ENCODE measurements at places on chromosomes 3 and 15. TPM values are rescaled to one million over a fixed set of nuclear protein-coding genes. Genes with fewer than 3 reads are reported as not detected.

DNA sequence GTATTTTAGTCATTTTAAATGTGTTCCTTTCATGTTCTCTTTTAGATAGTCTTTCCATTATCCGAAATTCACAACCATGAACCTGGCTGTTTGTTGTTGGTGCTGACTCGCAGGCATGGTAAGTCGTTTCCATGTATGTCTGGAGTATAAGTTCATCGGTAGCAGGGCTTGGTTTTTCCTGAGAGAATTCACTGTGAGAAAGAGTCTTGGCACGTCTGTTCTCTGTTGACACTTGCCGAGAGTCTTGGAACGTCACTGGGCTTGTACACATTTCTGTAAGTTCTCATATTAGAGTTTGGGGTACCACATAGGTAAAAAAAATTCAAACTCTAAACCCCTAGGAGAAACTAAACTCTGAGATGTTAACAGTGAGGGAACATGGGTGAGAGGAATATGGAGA lies 29.4 kb upstream of the EIF4A2 start:
- no peaks in the 10 kb centered on the region for H3K36me3 ChIP-seq
- no peak overlapping the region for H3K4me3 ChIP-seq
- H3K4me1 ChIP-seq: no peaks in the 10 kb centered on the region
- no peak for DNase-seq

DNA sequence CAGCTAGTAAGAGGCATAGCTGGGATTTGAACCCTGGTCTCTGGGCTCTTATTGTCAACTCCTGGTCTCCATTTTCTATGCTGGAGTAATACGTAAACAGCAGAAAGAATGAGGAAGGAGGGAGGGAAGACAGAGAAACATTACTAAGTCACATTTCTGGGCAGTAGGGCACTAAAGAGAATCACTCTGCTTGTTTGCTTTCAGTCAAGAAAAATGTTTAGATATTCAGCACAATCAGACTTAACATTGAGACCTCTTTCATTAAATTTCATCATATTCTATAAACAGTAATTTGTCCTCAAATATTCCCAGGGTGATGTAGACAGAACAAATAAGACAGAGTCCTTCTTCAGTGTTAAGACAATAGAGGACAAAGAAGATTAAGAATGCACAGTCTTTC lies 67.7 kb upstream of the BNC1 start:
- no peaks in the 10 kb centered on the region for H3K36me3 ChIP-seq
- no peak for DNase-seq
- no peaks in the 10 kb centered on the region for H3K4me1 ChIP-seq
- H3K27me3 ChIP-seq: peaks cover 6% of the 10 kb centered on the region

DNA sequence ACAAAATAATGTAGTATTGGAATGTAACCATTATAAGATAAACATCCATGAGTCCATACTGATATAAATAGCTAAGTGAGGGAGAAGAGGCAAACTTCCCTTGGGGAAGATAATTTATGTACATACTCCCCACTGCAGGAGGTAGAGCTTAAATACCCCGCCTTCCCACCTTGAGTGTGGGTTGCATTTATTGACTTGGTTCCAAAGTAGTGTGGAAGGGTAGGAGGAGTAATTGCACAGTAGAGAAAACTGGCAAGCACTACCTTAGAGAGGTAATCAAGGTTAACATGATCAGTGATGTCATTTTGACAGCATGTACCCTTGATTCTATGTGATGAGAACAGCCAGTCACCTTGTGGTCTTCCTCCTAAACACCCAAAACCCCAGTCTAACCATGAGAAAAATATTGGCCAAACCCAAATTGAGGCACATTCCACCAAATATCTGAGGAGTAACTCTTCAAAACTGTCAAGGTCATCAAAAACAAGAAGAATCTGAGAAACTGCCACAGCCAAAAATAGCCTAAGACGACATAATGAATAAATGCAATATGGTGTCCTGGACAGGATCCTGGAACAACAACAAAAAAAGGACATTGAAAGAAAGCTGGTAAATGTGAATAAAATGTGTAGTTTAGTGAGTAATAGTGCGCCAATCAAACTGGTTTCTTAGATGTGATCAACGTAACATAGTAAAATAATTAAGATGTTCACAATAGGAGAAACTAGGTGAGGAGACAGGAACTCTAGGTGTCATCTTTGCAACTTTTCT lies 774 bp upstream of the CNOT10 start:
- peaks cover 18% of the 10 kb centered on the region for H3K4me1 ChIP-seq
- H3K27ac ChIP-seq: peak overlapping the region; percentile 84
- DNase-seq: no peak
- H3K4me3 ChIP-seq: peak overlapping the region; percentile 66

DNA sequence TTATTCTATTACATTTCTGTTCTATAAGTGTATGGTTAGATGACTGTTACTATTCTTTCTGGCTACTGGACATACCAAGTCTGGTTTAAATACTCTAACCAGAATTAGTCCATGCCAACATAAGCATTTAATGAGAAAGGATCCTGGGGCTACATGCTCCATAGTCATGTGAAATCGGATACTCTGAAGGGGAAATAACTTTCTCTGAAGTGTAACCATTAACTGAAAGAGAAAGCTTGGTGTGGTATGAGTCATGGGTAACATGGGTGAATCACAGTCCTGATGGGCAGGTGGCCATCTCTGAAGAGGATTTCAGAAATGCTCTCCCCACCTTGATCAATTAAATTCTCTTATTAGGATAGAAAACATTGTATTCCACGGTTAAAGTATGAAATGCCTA lies 69.4 kb downstream of the FHIT start:
- no peaks in the 10 kb centered on the region for H3K4me1 ChIP-seq
- no peak for DNase-seq
- H3K4me3 ChIP-seq: no peak overlapping the region
- no peaks in the 10 kb centered on the region for H3K27me3 ChIP-seq
- no peak overlapping the region for H3K27ac ChIP-seq

DNA sequence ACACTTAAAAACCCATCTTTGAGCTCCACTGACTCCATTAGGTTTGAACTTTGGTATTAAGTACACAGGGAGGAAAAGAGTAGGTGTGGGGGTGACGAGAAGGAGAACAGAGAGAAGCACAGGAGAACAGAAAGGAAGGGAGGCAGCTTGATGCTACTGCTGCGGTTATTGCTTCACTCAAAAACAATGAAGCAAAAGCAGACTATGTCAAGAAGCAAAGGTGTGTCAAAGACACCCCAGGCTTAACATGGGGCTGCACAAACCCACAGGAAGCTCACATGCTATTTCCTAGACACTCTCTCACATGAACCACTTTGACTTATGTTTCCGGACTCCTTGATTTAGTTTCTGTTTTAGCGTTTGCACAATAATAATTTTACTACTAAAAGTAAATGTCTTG lies 961.0 kb upstream of the CFAP20DC start:
- no peaks in the 10 kb centered on the region for H3K4me1 ChIP-seq
- no peaks in the 10 kb centered on the region for H3K27me3 ChIP-seq
- no peaks in the 10 kb centered on the region for H3K36me3 ChIP-seq

DNA sequence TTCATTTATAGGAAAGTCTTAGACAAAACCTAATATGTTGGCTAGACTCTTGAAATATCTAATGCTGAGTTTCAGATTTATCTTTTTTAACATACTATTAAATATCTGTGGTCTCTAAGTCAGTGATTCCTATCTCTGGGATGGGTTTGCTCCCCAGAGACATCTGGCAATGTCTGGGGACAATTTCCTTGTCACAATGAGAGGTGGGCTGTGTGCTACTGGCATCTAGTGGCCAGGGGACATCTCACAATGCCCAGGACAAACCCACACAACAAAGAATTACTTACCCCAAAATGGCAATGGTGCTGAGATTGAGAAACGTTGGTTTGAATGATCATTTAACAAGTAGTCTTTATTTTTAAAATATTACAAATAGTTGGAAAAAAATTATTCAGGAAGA lies 602.1 kb downstream of the MAGI1 start:
- H3K27me3 ChIP-seq: no peaks in the 10 kb centered on the region
- no peak overlapping the region for H3K27ac ChIP-seq
- DNase-seq: no peak
- H3K4me3 ChIP-seq: no peak overlapping the region
- peaks cover 6% of the 10 kb centered on the region for H3K36me3 ChIP-seq
- no peaks in the 10 kb centered on the region for H3K4me1 ChIP-seq

GLT8D1 gene
- total RNA-seq: 34.6 TPM

GRCh38 chr3:169836078-169836941 lies 23.6 kb upstream of the LRRC34 start:
- no peak for DNase-seq
- no peak overlapping the region for H3K27ac ChIP-seq
- H3K4me1 ChIP-seq: no peaks in the 10 kb centered on the region
- no peaks in the 10 kb centered on the region for H3K36me3 ChIP-seq

DNA sequence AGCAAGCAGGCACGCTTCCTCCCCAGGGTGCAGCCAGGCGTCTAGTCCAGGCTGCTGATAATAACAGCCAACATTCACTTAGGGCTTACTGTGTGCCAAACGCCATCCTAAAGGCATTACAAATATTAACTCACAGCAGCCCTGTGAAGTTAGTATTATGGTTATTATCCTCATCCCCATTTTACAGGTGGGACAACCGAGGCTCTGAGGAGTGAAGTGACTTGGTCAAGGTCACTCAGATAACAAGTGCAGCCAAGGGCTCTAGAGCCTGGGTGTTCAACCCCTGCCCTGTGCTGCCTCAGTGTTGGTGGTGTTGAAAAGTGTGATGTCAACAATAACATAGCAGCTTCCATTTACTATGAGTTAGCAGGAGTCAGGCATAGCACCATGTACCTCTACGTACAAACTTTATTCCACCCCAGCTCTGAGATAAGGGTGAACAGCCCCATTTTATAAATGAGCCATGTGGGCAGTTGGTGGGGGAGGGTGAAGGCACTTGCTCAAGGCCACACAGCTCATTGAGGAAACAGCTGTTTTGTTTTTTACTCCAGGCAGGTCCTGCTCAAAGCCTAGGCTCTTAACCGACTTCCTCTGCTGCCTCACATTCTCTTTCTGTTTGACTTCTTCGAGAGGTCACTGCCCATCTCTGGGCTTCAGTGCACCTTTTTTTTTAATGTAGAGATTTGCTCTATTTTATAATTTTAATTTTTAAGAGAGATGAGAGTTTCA lies 24.0 kb upstream of the TRH start:
- no peaks in the 10 kb centered on the region for H3K4me1 ChIP-seq
- H3K4me3 ChIP-seq: no peak overlapping the region
- H3K27me3 ChIP-seq: no peaks in the 10 kb centered on the region
- no peak overlapping the region for H3K27ac ChIP-seq
- H3K36me3 ChIP-seq: no peaks in the 10 kb centered on the region

DNA sequence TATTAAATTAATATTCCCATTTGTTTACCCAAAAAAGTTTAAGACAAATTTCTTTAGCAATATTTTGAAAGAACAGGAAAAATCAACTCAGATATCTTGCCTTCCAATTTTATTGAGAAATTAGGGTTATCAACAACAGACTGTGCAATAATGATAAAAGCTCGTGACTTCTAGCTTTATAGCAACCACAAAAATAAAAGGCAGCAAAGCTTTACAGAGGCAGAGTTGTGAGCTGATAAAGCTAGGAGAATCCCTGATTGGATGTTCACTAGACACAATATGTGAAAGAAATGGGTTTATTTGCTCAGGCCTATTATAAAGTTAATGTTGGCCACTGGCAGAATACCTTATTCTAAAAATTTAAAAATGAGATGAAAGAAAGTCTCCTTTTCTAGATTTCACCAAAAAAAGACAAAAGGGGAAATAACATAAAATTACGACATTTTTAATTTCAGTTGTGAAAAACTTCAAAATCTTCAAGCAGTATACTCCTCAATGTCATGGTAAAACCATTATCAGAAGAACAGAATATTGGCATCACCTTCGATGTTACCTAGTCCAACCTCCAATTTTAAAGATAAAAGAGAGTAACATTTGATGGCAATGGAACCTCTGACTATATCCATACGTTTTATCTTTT lies 2.8 kb downstream of the VPS13C start:
- no peak overlapping the region for H3K27ac ChIP-seq
- no peak overlapping the region for H3K4me3 ChIP-seq
- H3K36me3 ChIP-seq: no peaks in the 10 kb centered on the region
- no peaks in the 10 kb centered on the region for H3K27me3 ChIP-seq
- H3K4me1 ChIP-seq: peaks cover 13% of the 10 kb centered on the region

DNA sequence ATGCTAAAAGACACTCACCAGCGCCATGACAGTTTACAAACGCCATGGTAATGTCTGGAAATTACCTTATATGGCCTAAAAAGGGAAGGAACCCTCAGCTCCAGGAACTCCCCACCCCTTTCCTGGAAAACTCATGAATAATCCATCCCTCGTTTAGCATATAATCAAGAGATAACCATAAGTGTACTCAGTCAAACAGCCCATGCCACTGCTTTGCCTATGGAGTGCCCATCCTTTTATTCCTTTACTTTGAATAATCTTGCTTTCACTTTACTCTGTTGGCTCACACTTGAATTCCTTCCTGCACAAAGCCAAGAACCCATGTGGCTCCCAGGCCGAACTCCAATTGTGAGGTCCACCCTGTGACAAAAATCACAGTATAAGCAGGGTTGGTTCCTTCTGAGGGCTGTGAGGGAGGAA lies 19.1 kb upstream of the FSTL1 start:
- peaks cover 43% of the 10 kb centered on the region for H3K4me1 ChIP-seq
- DNase-seq: no peak
- H3K4me3 ChIP-seq: no peak overlapping the region
- H3K36me3 ChIP-seq: no peaks in the 10 kb centered on the region
- peak overlapping the region; percentile 56 for H3K27ac ChIP-seq

C3orf49 gene
- not detected for total RNA-seq

DNA sequence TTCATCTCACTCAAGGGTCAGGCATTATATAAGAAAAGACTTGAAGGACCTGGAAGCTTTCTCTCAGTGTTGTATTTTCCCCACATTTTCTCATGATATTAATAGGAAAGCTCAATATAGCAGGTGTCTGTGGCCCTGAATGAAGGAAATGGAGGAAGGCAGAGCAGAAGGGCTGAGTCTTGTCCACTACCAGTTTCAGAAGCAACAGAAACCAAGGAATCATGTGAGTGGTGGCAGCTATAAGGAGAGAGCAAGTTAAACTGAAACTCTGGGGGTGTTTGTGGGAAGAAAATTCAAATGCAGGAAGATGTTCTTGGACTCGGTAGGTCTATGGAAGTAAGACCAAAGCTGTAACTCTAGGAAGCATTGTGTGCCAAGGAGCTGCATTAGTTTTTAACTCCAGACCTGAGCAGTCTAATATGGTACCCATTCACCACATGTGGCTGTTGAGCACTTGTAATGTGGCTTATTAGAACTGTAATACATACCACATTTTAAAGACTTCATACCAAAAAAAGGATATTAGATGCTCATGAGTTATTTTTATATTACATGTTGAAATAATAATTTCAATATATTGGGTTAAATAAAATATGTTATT lies 278.8 kb upstream of the GADL1 start:
- H3K27ac ChIP-seq: no peak overlapping the region
- H3K4me1 ChIP-seq: peaks cover 9% of the 10 kb centered on the region
- H3K36me3 ChIP-seq: no peaks in the 10 kb centered on the region
- H3K4me3 ChIP-seq: no peak overlapping the region
- H3K27me3 ChIP-seq: no peaks in the 10 kb centered on the region
- no peak for DNase-seq

Measured in sigmoid colon (tissue), 7 donors.